Cortex of kidney (tissue), 1 donor: ENCODE measurements at places on chromosomes 11 and 22.

GRCh38 chr11:29159552-29160465 lies 857.0 kb downstream of the KCNA4 start:
- no peak for DNase-seq

DNA sequence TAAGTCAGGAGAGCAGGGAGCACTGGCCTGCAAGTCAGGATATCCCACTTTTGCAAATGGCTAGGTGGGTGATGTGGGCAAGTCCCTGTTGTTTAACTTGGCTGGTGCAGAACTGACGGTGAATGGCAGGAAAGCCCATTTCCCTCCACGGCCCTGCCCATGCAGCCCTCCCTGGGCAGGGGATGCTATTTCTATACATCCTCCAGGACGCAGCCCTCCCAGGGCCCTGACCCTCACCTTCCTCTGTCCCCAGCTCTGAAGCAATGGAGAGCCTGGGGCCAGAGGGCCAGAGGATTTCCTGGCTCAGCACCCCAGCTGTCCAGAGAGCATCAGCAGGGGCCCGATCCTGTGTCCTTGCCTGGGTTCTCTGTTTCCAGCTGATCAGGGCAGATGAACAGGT lies 91.3 kb downstream of the TSPAN18 start:
- no peak for DNase-seq

GRCh38 chr22:23613193-23613972 lies 18.7 kb downstream of the DRICH1 start:
- no peak for DNase-seq

DNA sequence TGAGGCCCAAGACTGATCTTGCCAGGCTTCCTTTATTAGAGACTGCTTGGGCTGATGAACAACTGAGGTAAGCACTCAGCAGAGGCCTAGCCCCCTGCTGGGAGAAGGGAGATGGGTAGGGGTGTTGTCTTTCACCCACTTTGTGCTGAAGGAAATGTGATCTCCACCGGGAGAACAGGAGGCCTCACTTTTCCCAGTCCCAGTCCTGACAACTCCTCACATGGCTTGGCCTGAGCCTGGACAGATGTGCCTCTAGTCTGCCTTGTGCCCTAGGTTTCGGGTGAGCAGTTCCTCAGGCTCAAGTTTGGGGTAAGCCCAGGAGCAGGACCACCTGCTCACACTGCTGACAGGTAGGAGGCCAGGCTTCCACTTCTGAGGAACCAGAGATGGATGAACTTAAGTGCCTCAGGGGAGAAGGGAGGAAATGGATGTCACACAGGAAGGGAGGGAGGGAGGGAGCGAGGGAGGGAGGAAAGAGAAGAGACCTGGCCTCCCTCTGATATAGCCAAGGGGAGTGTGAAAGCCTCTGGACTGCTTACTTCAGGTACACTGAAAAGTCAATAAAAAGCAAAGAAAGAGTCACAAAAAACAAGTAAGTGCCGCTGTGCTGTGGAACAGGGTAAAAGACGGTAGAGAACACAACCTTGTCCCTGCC lies 8.1 kb downstream of the CLPB start:
- DNase-seq, result no peak
